ENCODE measurements at places on chromosomes 4 and X.

DNA sequence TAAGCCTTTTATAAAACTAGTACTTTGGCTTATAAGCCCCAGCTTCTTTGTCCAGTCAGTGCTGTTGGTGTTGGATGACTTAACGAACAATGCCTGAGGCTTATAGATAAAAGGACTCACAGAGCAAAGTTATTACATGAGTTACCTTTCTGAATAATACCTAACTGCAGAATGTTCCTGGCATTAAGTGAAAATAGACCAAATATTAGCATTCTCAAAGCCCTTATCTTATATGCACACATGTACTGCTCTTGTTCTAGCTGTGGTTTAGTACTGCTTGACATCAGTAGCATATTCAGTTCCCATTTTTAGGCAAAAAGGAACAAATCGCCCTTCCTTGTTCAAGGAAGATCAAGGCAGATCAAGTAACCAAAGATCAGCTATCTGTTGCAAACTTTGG is 131.6 kb downstream of the ZNF330 start:
- DNase-seq: no peak

GRCh38 chrX:101040197-101040596 is 11.7 kb downstream of the TRMT2B start:
- no peak for DNase-seq

GRCh38 chrX:47321386-47321785 is 49.0 kb upstream of the ZNF157 start:
- DNase-seq: no peak

DNA sequence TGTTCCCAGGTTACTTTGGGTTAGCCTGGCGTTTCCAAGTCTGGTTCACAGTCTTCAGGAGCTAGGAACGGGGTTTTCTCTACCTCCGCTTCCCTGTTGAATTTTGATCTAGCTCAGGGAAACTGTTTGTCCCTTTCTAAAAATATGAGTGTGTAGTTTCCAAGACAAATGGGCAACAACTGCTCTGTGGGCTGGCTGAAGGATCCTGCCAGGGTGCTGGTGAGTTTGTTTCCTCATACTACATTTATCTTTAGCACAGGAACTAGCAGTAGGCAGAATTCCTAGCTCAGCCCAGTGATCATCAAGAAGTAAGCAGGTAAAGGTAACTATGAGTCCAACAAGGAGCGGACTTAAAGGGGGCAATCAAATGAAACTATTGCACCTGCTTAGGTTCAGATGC is 13.3 kb upstream of the FAM47E start:
- DNase-seq: no peak

- no peak for DNase-seq
These were observed 131.9 kb downstream of the REELD1 start for GRCh38 chr4:146346276-146346675.

DNA sequence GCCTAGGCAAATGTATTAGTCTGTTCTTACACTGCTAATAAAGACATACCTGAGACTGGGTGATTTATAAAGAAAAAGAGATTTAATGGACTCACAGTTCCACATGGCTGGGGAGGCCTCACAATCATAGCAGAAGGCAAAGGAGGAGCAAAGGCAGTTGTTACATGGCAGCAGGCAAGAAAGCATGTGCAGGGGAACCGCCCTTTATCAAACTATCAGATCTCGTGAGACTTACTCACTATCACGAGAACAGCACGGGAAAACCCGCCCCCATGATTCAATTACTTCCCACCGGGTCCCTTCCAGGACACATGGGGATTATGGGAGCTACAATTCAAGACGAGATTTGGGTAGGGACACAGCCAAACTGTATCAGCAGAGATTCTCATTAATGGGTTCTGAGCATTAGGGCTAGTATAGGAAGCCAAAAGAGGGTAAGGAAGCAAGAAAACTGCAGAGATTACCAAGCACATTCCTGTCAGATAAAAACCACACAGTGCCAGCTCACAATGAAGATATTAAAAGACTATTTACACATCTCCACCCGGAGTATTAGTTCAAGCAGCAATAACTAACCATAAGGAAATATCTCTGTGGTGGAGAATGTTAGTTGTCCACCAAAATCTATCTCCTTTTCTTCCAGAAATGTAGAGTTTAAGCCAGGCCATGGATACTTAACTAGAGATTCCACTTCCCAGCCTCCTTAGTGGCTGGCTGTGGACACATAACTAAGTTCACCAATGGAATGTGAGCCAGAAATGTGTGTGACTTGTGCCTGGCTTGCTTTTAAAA is 61.2 kb upstream of the HOPX start:
- no peak for DNase-seq
